ENCODE measurements at places on chromosomes 4 and X. TPM values are rescaled to one million over a fixed set of nuclear protein-coding genes. Genes with fewer than 3 reads are reported as not detected.

MAGEA6 gene
- not detected for total RNA-seq

ZNF185 gene
- total RNA-seq: 8.0 TPM

PRRG3 gene
- total RNA-seq: not detected

TMPRSS11B gene
- total RNA-seq: not detected

PCSK1N gene
- 13.1 TPM for total RNA-seq

THAP9 gene
- 4.9 TPM for total RNA-seq

GLRA3 gene
- total RNA-seq: not detected

SYTL5 gene
- total RNA-seq: 2.5 TPM

CT83 gene
- not detected for total RNA-seq

P2RY4 gene
- not detected for total RNA-seq

XAGE2 gene
- not detected for total RNA-seq

TMEM128 gene
- total RNA-seq: 25.7 TPM

RHOH gene
- not detected for total RNA-seq

- DNase-seq: no peak
These were observed 728 bp downstream of the UBA6 start for GRCh38 chr4:67700116-67700737.

DNA sequence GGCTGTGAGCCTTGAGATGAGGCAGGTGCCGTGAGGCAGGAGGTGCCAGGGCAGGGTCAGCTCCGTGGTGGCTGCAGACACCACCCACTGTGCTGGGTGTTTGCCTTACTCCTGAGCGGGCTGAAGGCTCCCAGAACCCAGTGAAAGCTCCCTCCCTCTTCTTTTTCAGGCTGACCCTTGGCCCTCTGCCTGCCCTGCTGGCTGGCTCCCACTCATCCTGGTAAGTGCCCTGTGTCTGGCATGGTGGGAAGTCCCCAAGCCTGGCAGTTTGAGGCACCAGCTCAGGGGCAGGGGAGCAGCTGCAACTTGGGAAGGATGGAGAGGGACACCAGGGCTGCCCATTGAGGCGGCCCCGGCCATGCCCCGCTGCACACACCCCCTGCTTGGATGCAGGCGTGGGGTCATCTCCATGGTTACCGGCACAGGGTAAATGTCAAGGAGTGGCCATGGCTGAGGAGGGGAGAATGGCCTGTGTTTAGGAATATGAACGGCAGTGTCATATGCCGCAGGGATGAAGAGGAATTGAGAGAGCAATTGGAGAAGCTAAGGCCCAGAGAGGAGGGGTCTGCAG is 16.8 kb downstream of the SH3BP2 start:
- no peak for DNase-seq

GRCh38 chrX:97639526-97639925 is 755.8 kb downstream of the RPA4 start:
- DNase-seq: no peak

GRCh38 chrX:130715299-130715698 is 187.7 kb downstream of the ENOX2 start:
- DNase-seq: no peak

- DNase-seq: no peak
These were observed 58.2 kb downstream of the GPR143 start for GRCh38 chrX:9707306-9708033.

- DNase-seq: no peak
These were observed 83.3 kb upstream of the AMELX start for GRCh38 chrX:11209798-11210414.

DNA sequence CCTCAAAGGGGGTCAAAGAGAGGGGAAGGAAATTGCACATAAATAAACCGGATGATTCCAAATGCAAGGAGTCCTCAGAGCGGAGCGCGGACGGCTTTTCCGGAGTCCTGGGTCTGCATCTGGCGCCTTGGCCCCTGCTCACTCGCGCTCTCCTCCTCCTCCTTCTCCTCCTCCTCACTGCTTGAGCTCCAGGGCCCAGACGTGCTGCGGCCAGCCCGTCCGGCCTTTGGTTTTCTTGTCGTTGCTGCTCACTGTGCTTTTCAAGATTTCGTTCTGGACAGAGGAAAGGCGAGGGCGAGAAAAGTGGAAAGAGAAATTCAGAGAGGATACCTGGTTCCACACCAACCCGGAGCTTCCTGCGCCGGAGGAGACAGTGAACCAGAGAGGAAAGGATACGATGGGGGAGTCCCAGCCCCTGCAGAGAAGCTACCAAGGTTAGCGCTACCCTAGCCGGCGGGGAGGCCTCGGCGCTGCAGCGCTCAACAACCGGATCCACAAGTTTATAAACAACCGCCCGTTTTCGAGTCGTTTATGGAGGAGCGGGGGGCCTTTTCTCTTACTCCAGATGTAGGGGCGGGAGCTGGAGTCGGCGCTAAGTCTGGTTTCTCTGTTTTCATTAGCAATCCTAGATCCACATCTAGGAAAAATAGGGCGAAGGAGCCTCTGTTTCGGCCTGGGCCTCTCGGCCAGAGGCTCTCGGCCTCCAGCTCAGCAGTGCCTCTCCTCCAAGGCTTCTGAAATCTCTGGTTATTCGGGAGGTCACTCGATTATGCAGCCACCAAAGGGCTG is 2.7 kb downstream of the HAND2 start:
- DNase-seq: no peak

- no peak for DNase-seq
These were observed 76.7 kb downstream of the SCD5 start for GRCh38 chr4:82721819-82722423.

GRCh38 chr4:84110040-84110439 is 389.1 kb downstream of the NKX6-1 start:
- DNase-seq: no peak

- DNase-seq: no peak
These were observed 32.1 kb upstream of the HDAC8 start for GRCh38 chrX:72604705-72605104.

DNA sequence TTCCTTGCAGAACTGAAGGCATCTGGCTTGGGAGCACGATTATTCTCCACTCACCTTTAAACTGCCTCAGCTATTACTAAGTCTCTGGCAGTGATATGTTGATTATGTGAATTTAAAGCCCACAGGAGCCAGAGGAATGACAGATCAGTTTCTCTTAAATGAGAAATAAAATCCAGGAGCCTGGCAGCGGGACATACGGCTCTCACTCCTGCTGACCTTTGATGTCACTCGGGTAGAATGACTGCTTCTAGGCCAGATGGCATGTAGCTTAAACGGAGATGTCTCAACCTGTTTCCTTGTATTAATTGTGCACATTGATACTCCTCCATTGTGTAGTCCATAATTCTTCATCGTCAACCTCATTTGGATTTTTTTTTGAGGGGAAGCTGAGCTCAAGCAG is 4.0 kb upstream of the CBLL2 start:
- no peak for DNase-seq

DNA sequence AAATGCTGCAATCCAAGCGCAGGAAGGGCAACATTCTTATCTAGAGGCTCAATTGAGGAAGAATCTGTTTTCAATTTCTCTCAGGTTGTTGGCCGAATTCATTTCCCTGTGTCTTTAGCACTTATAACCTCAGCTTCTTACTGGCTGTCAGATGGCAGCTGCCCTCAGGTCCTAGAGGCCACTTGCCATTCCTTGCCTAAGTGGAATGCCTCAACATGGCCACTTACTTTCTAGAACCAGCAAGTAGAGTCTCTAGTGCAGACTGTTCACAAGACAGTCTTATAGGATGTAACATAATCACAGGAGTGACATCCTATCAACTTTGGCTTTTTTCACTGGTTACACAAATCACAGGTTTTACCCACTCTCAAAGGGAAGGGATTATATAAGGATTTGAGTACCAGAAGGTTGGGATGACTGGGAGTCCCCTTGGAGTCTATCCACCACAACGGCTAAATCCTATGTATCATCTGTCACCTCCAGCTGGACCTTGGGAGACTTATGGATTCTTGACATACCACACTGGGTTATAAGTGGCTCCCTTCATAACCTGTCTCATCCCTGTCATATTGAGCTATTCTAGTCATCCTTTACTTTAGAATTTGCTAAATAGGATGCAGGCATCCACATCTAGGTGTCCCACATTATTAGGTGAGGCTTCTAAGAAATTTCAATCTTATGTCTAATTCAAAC is 297.9 kb upstream of the CTSO start:
- no peak for DNase-seq

- no peak for DNase-seq
These were observed 97.6 kb upstream of the IRS4 start for GRCh38 chrX:108833993-108834392.

DNA sequence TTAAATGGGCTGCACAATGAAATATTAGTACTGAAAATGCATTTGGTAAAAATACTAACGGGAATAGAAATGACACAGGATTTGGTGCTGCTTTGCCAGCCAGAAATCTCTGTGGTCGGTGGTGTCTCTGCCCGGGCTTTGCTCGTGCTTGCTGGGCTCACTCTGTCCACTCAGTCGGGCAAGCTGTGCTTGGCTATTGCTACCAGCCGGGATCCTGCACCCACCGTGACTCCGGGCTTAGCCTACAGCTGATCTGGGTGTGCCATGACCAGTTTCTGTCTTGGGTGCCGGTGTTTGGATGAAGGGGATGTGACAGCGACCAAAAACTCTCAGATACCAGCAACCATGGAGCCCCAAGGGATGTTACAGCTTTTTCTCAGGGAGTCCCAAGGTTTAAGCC is 487.7 kb downstream of the TECRL start:
- DNase-seq: no peak

DNA sequence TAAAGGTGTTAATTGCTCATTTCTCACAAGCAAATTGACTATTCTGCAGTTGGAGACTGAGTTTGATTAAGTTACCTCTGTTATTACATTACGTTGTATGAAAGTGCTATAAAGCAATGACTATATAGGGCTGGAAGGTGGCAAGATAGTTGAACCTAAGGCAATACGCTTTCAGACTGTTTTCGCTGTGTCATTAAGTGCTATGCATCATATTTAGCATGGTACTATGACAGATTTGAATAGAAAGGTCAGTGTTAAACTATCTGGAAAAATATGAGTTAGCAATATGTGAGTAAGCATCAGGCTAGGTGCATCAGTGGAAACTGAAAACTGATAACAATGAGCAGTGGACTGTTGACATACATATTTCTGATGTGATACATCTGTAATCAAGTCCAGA is 206.0 kb upstream of the ARHGAP24 start:
- no peak for DNase-seq

GRCh38 chr4:8128100-8128856 is 30.3 kb downstream of the ABLIM2 start:
- DNase-seq: no peak

DNA sequence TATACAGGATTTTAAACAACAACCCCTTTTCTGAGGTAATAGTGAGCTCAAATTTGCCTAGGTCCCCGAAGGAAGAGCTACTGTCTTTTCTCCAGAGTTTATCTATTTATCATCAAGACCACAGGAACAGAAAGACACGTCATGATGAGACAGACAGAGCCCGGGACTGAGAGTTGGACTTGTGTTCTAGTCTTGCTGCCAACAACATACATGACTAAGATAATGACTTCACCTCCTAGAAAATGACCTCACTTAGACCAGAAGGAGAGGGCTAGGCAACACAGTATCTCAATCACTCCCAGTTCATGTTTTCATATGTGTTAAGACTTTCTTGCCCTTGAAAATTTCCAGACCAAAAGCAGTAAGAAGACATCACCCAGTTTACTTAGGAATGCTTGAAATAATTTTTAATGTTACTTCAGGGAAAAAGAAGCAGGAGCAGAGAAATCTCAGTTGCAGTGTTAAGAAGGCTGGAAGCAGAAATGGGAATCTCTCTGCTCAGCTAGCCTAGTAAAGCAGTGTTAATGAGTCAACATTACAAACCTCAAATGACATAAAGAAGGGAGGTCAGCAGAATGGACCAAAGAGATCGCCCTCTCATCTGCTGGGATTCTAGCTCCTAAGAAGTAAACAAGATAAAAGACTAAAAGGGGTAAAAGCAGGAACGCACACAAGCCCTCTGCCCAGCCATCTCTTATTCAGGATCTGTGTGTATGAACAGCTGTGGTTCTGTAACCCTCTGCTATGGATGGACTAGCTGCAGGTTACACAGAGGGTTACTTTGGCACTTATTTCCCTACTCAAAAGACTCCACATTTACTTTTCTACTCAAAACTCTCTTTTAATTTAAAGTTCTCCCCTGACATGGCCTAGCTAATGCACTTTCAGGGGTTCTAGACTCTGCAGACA is 24.8 kb downstream of the PDGFC start:
- DNase-seq: no peak

DNA sequence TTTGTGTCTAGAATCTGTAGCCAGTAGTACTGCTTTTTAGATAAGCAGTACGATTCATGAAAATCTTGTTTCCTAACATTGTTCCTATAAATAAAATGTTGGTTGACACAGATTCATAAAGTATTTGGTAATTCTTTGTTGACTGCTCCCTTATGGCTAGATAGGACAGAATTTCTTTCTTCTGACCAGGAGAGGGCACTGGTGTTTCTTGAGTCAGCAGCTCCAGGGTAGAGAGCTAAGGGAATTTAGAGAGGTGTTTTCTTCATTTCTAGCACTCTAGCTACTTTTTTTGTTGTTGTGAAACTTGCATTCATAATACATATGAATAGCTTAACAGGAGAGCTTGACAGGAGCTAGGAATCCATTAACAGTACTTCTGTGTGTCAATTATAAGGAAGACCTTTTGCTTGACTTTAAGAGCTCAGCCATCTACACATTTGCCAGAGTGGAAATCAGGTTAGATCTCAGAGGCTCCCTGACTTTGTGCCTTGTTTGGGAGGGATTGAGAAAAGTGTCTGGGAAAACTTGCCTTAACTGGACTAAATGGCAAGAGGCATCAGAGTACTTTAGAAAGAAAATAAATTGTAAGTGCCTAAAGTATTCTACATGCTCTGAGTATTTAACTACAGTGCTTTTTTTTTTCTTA is 756.1 kb downstream of the SH3BGRL start:
- DNase-seq: no peak

DNA sequence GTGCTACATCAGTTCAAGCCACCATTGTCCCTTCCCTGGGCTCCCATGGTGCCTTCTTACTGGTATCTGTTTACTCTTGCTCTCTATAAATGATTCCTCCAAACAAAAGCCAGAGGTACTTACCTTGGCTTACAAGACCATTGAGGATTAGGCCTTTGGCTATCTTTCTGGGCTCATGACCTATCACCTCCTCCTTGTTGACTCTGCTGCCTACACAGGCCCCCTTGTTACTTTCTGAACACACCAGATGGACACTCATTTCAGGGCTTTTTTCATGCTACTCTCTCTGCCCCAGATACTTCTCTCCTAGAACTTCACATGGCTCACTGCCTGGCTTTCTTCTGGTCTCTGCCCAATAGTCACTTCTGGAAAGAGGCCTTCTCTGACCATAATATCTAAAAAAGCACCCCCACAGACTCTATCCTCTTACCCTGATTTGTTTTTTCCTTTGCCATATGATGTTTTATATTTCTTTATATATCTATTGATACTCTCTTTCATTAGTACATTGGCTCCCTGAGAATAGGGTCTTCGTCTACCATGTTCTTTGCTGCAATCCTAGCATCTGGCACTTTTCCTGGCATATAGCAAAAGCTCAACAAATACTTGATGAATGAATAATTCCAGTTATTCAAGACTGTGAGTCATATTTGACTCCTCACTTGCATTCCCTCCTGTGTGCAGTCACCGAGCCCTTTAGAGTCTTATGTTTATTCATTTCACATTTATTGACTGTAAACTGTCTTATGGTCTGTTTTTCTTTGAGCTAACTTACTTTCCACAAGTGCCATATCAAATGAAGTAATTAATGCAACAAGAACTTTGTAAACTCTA is 27.1 kb upstream of the TAPT1 start:
- DNase-seq: no peak
